ENCODE measurements at places on chromosomes 3 and 15.

- DNase-seq, result no peak
Measured at GRCh38 chr3:147497286-147497685, 88.1 kb downstream of the ZIC1 start.

- no peak for DNase-seq
Measured at GRCh38 chr3:116863822-116864589, 154.4 kb downstream of the TUSC7 start.

- DNase-seq, result peak; percentile 18
Measured at GRCh38 chr15:60708684-60709083, 229.7 kb upstream of the ICE2 start.

DNA sequence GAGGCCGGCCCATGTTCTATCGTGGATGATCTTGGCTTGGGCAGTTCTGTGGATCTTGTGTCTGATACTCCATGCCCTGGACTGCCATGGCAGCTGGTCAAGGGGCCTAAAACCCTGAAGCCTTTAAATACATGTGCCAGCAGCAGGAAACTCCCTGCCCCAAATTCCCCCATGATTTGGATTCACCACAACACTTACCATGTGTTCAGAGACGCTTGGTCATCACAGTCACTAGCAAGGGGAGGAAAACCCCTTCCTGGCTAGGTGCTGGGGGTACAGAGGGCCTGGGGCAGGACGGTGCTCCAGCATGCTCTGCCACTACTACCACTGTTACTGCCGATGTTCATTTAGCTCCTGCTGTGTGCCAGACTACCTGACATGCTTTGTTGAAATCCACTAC is 94.4 kb downstream of the DNAJB8 start:
- no peak for DNase-seq

GRCh38 chr15:40085266-40085665 is 23.4 kb downstream of the BMF start:
- no peak for DNase-seq
